AG09309 (cell line): ENCODE measurements at places on chromosomes 16 and 17.

DNA sequence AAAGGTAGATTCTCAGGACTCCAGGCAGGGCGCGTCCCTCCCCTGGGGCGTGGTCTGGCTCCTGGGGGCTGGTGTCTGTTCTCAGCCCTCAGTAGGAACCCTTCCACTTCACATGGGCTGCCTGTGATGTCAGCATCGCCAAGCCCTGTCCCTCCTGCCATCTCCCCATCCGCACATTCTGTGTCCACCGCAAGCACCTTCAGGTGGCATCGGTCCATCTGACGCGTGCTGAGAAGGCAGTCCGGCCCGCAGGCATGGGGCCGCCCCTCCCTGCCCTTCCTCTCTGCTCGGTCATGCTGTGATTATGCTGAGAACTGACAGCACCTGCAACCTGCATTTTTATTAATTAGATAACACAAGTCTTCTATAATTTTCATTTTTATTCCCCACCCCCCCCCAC lies 12.7 kb upstream of the DNAH17 start:
- DNase-seq = no peak

GRCh38 chr16:60328152-60328551 lies 1594.0 kb upstream of the GOT2 start:
- no peak for DNase-seq

- DNase-seq = no peak
Observed at GRCh38 chr17:47812146-47812920, 9.3 kb downstream of the OSBPL7 start.

GRCh38 chr16:78551487-78552085 lies 452.1 kb downstream of the WWOX start:
- no peak for DNase-seq

DNA sequence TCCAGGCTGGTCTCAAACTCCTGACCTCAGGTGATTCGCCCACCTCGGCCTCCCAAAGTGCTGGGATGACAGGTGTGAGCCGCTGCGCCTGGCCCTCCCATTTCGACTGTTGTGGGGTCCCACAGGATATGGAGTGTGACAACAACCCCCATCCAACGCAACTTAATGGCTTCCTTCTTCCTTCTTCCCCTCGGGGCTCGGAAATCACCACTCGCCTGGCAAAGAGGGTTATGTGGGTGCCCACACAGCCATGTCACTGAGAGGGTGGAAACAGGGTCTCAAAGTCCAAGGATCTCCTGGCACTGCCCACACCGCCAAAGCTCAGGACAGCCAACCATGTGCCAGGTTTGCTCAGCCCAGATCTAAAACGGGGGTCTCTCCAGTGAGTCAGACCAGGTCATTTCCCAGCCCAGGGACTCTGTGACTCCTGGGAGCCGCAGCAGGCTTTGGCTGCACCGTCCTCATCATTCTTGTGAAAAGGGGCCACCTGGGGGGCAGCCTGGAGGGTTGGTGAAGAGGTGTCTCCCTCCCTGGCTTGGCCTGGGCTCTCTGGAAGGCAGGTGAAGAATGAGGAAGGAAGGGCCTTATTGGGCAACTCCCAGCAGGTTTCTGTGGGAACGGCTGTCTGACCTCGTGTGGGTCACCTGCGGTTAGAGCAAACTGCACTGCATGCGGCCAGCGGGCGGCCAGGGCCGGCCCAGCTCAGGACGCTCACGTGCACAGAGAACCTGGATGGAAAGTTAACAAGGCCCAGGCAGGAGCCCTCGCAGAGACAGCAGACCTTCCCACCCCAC lies 25.3 kb upstream of the LITAF start:
- DNase-seq = no peak

GRCh38 chr16:3797904-3798811 lies 80.8 kb upstream of the TRAP1 start:
- DNase-seq = no peak

DNA sequence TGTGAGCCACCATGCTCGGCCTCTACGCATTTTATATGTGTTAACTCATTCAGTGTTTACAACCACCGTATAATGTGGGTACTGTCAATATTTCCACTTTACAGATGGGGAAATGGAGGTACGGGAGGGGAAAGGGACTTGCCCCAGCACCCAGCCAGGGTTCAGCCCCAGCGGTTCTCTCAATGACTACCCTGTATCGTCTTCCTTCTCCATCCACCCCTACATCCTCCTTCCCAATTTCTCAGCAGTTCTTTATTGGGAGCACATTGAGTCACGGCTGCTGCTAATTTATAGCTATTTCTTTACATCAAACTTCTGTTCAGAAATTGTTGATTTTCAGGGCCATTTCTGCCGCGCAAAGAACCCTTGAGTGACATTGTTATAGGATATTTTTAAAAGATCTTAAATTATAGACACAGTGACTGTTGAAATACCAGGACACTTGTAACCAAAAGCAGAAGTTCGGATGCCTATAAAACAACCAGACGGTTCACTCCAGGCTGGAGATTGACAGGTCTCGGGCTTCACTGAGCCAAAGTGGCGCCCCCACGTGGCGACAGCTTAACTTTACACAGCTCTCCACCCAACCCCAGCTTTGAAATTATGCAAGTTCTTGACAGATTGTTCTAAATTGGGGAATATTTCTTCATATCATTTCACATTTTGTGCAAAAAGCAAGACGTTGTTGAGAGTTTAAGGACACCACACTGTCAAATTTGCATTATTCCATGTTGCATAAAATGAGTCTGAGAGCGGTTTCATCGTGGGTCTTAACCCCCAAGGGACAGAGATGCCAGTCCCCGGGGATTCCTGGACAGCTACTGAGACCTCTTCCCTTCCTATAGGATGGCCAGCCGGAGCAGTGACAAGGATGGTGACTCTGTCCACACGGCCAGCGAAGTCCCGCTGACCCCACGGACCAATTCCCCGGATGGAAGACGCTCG lies 11.8 kb downstream of the SYT17 start:
- no peak for DNase-seq

DNA sequence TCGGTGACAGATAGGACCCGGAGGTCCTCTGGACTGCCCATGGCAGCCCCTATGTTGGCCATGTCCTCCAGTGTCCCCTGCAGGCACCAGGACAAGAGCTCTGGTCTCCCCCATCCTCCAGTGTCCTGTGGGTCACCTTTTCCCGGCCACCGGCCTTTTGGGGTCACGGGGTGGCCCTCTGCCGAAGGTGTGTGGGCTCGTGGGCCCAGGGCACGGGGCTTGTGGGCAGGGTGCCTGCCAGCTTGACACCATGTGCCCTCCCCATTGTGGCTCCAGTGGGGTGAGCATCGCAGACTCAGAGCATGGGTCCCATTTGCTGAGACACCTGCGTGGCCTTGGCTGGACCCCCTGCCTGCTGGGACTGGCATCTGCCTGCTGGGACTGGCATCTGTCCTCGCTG lies 18.1 kb downstream of the GSE1 start:
- DNase-seq = no peak

- DNase-seq = no peak
Observed at GRCh38 chr16:85416228-85417109, 196.7 kb upstream of the GSE1 start.

DNA sequence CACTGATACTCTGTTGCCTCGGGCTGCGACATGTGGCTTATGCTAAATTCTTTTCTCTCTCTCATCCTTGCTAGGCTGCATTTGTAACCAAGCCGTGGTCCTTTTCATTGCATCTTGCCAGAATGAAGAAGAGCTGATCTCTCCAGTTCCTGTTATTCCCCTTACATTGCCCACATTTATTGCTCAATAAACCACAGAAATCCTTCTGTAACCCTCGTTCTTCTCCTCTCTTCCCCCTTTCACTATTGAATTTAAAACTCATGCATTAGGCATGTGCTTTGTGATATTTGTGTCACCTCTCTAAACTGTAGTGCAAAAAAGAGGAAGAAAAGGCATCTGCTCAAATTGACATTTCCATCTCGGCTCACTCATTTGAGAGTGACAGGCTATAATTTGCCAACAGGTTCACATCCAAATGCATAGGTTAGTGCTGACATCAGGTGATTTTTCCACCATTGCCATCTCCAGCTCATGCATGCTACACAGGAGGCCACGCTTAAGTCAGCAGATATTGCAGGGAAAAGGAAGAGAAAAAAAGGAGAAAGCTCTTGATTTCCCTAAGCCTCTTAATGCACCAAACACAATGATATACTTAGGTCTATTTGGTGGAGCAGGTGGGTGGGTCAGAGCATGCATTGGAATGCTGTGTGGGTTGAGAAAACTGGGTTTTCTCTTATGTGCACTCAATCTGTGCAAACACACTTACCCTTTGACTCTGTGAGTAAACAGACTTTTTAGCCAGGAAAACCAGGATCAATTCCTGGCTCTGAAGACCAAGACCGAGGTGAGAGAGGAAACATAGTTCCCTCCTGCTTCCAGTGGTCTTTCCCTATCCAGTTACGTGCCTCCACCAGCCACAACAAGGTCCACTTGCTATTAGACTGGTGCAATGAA lies 642.7 kb downstream of the HS3ST4 start:
- DNase-seq = no peak

DNA sequence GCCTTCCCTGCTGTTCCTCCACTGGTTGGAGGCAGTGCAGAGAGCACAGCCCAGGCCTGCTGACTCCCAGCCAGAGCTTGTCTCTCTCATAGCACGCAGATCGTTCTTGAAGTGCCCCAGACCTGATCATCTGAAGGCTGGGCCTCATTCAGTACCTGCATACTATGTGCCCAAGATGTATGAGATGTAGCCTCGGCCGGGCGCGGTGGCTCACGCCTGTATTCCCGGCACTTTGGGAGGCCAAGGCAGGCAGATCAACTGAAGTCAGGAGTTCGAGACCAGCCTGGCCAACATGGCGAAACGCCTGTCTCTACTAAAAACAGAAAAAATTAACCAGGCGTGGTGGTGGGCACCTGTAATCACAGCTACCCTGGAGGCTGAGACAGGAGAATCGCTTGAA lies 31.0 kb downstream of the WNT3 start:
- no peak for DNase-seq

DNA sequence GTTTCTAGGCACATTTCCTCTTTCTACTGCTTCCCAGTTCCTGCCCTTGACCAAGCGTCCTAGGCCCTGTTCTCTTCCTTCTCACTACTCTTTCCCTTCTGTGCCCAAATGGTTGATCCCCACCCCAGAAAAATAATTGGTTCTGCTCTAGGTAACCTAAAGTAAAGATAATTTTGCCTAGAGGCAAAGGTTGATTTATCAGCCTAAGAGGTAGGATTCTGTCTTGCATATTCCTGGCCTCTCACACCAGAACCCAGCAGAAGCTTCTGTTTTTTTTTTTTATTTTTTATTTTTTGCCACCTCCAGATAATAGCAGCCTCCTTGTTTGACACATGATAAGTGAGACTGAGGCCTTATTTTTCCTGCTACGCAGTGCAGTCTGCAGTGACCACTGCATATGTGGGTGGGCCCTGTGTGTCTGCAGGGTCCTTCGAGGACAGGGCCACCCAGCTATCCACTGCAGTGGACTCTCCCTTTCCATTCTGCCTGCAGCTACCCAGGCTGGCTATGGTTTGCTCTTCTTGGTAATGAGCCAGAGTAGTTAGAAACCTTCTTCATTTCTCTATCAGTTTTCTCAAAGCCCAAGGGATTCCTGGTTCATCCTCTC lies 701 bp downstream of the PIPOX start:
- DNase-seq = no peak

DNA sequence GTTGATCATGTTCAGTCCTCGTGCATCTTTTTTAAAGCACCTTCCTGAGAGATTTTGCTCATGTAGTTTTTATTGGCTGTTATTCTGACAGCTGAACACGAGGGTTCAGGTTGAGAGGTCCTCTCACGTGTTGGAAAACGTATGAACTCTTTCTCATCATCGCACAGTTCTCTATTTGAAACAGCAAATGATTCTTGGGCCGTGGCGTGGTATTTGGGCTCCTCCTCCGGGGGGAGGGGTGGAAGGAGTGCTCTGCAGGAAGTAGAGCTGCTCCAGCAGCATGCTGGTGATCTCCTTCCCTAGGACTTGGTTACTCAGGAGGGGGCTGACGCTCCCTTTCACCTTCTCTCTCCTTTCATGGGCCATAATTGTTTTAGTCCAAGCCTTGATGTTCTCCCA lies 70.4 kb downstream of the KSR1 start:
- no peak for DNase-seq

GRCh38 chr16:17375461-17376304 lies 95.1 kb downstream of the XYLT1 start:
- DNase-seq = no peak

DNA sequence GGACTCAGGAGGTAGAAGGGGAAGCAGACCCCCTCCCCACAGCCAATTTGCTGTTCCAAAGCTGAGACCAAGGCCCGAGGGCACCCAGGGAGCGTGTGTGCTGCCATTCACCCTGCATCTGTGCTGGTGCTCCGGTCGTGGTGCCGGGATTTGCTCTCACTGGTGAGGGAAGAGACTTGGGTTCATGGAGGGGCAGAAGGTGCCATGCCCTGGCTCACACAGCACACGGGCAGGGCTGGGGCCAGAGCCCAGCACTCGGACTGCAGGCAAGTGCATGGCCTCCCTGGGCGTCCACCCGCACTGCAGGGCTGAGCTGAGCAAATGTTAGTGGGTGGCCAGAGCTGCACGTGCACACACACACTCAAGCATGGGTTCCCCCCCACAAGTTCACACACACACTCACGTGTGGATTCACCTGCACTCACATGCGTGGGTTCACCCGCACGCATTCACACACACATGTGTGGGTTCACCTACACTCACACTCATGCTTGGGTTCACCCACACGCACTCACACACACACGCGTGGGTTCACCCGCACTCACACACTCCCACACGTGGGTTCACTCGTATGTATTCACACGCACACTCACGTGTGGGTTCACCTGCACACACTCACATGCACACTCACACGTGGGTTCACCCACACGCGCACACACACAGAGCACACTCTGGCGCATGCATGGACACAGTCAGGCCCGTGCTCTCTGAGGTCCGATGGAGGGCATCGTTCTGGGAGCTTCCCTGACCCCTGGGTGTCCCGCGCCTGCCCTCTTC lies 57.0 kb upstream of the CBFA2T3 start:
- no peak for DNase-seq

DNA sequence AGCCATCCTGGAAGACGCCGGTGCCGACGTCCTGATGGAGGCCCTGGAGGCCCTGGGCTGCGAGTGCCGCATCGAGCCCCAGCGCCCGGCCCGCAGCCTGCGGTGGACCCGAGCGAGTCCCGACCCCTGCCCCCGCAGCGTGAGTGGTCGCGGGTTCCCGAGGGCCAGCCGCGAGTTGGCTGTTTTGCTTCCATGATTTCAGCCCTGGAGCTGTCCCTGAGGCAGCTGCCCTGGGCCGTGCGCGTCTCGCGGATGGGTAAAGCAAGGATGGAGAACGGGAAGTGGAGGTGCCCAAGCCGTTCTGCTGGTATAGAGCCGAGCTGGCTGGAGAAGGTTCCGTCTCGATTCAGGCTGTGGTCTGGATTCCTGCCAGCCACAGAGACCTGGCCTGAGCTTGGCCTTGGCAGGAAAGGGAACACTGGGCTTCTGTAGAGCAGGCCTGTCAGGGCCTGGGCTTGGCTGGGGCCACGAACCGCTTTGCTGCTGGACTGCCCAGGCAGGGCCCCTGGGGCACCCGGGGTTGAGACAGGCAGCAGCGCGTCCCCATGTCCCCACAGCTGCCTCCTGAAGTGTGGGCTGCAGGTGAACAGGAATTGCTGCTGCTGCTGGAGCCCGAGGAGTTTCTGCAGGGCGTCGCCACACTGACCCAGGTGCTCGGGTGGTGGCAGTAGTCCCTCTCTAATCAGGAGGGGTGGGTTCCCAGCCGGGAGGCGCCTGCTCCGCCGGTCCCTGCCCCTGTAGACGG lies 941 bp upstream of the MRPS34 start:
- DNase-seq = no peak

- DNase-seq = no peak
Observed at GRCh38 chr16:3651461-3652372, 2.8 kb upstream of the DNASE1 start.

GRCh38 chr16:79195938-79196337 lies 404.6 kb downstream of the MAF start:
- DNase-seq = no peak
